ENCODE measurements at places on chromosomes 11 and 22.

- peak; percentile 62 for DNase-seq
These were observed 33.0 kb downstream of the YWHAH start for GRCh38 chr22:31977141-31977841.

DNA sequence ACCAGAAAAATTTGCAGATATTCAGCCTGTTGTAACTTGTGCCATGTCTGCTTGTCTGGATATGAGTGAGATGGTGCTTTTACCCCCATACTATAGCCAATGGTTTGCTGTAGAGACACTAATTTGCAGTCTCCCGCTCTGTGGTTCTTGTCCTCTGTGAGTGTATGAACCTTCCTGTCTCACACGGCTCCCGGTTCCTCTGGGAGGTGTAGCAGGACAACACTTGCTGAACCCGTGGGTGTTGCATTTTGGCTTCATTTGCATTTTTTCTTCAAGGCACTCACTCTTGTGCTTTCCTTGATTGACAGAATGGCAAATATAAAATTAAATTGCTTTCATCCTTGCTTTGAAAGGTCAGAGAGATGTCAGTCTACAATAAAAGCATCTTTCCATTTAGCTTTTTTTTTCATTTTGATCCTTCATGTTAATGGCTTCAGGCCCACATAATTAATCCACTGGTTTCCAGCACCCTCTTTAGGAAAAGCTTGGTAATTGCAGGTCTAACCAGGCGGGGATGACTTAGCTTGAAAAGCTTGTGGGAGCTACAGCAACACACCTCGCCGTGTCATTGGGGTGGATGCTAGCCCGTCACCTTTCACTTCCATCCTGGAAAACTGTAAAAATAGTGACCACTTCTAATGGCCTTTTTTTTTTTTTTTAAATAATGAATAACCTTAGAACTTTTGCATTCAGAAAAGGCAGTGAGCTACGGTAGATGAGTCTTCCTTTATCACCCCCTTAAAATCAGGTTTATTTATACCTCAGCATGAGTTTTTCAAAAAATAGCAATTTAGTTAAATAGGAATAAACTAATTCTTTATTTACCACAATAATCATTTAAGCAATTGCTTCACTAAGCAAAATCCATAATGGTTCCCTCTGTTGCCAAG, 27.4 kb upstream of the ST14 start:
- DNase-seq, result peak; percentile 35

- no peak for DNase-seq
These were observed 135.6 kb upstream of the ZC3H12C start for GRCh38 chr11:109957601-109958000.

DNA sequence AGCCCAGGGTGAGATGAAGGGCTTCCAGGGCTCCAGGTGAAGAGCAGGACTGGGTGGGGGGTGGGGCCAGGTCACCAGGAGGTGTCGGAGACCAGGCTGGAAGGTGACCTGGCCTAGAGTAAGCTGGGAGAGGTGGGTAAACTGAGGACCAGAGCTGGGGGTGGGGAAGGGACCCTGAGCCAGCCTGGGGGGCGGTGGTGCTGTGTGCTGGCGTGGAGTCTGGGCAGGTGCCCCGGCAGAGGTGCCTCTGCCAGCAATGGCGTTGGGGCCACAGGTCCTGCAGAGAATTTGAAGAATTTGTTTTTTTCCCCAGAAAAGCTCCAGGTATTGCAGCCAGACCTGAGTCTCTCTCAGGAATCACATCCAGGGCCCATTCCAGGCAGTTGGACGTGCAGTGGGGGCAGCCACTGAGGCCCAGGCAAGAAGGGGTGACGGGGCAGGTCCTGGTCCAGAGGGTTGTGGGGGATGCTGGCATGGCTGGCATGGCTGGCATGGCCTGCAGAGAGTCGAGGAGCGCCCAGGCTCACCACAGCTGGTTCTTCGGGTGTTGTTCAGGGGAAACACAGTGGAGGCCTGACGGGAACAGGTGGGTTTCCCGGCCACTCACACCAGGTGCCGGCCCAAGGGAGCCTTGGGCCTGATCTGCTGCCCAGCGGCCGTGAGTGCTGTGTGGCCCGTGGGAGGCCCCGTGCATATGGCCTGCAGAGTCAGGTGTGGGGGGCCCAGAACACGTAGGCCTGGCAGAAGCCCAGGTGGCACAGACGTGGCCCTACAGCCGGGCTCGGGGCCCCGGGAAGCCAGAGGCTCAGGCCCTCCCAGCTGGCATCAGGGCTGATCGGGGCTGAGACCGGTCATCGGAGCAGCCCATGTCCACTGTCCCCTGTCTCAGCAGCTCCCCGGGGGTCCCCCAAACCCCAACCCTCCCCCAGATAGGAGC, 6.4 kb upstream of the MUC6 start:
- DNase-seq, result no peak

- no peak for DNase-seq
These were observed 3.2 kb upstream of the TTLL8 start for GRCh38 chr22:50061141-50061823.

- no peak for DNase-seq
These were observed 9.1 kb downstream of the GUCY1A2 start for GRCh38 chr11:107009190-107009589.

DNA sequence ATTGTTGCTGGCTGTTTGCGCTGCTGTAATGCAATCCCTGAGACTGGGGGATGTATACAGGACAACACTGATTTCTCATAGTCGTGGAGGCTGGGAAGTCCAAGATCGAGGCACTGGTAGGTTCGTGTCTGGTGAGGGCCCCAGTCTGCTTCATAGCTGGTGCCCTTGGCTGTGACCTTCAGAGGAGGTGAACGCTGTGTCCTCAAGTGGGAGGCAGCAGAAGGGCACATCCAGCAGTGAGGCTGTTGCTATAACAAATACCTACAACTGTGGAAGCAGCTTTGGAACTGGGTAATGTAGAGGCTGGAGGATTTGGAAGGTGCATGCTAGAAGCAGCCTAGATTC, 21.3 kb downstream of the KRTAP5-5 start:
- no peak for DNase-seq

GRCh38 chr11:21489416-21490115, 703.3 kb upstream of the ANO5 start:
- no peak for DNase-seq

- no peak for DNase-seq
These were observed 1013.9 kb downstream of the TBC1D22A start for GRCh38 chr22:47776329-47776728.

GRCh38 chr22:24188705-24189248, 7.5 kb downstream of the SUSD2 start:
- DNase-seq, result no peak

- no peak for DNase-seq
These were observed 34.9 kb downstream of the UBASH3B start for GRCh38 chr11:122690384-122690783.

GRCh38 chr11:7905961-7906429, 25.1 kb downstream of the OR10A6 start:
- DNase-seq, result no peak

DNA sequence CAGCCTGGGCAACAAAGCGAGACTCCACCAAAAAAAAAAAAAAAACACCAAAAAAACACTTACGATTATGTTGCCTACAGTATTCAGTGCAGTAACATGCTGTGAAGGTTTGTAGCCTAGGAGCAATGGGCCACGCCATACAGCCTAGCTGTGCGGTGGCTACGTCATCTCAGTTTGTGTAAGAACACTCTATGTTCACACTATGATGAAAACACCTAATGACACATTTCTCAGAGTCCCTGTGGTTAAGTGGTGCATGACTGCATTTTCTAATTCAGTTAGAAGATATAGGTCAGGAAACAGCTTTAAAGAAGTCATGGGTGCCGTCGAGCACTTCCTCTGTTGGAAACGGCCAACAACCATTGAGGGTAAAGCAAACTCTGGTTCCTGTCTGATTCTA, 75.7 kb upstream of the ANO1 start:
- no peak for DNase-seq

- DNase-seq, result no peak
These were observed 39.8 kb upstream of the TOP3B start for GRCh38 chr22:22022255-22022840.
